ENCODE measurements at places on chromosomes 2 and 18.

DNA sequence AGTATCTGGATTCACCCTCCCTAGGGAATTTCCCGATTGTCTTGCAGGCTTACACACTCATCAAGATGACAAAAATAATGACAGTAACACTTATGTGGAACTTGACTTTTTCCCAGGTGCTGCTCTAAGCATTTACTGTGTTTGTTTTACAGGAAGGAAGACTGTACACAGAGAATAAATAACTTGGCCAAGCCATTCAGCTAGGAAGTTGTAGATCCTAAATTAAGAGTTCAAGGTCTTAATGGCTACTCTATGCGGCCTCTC is 549 bp upstream of the DPP4 start:
- DNase-seq: no peak

- DNase-seq: no peak
Observed at GRCh38 chr2:131431336-131431735, 44.6 kb upstream of the TUBA3D start.

GRCh38 chr2:10906926-10907625 is 4.7 kb upstream of the KCNF1 start:
- no peak for DNase-seq

DNA sequence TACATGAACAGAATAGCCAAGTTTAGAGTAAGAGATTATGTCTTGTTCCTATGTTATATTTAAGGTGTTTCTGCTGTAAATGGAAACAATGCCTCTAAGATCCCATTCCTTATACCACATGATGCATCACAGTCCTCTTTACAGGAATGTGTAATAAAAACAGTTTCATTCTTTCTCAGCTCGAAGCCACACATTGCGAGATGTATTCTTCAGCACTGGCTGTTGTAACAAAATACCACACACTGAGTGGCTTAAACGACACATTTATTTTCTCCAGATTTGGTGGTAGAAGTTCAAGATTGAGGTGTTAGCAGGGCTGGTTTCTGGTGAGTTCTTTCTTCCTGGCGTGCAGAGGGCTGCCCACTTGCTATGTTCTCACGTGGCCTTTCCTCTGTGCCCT is 246.2 kb downstream of the SOCS6 start:
- no peak for DNase-seq

DNA sequence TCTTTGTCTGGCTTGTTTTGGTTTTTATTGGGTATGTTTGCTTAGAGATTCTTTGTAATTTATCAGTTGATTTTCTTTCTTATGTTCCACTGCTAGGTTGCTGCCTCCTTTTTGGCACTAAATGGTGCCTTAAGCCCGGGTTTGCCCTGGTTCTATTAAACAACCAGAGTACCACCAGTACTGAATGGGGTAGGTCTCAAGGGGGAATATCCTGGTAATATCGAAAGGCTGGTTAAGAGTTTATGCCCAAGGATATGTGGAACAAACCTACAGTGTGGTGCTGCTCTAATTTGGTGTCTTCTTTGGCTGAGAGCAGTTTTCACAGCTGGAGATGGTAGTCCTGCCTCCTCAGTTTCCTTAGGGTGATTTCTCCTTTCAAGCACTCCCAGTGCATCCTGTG is 76.5 kb downstream of the SEMA4F start:
- no peak for DNase-seq

DNA sequence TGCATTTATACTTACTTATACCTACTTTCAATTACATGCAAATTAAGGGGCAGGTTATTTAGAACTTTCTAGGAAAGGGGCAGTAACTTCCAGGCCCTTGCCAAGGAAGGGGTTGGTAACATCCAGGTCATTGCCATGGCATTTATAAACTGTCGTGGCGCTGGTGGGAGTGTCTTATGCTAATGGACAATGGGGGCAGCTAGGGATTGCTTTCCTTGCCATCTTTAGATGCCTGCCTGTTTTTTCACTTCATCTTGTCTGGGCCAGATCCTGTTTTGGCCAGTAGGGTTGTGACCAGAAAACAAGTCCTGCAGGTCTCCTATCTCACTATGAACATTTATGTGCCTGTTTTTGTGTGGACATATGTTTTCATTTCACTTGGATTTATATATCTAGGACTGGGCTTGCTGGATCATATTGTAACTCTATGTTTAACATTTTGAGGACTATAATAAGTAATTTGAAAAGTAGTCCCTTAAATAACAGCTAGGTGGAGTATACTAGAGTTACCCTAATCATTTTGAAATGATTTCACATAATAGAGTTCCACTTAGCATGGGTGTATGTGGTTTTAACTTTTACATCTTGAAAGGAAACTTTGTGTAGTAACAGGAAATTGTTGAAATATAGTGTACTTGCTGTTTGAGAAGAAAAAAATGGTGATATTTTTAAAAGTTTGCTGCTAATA is 56.1 kb downstream of the LCLAT1 start:
- DNase-seq: no peak

- no peak for DNase-seq
Observed at GRCh38 chr2:12291303-12291702, 425.4 kb upstream of the TRIB2 start.

DNA sequence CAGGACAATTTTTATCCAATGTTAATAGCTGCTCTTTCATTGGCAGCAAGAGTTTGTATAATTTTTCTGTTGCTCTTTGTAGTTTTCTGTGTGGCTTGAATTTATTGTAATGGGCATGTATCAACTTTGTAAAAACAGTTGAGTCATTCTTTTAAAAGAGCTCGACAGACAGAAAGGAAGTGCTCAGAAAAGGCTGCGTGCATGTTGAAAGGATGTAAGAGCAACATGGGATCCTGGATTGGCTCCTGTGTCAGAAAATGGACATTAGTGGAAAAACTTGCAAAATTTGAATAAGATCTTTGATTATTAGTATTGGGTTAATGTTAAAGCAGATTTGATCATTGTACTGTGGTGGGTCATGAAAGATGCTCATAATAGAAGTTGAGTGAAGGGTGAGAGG is 93.3 kb upstream of the CDC42EP3 start:
- DNase-seq: no peak

GRCh38 chr18:50649821-50650220 is 89.9 kb downstream of the MAPK4 start:
- peak; percentile 82 for DNase-seq

GRCh38 chr2:239753401-239753837 is 271.7 kb downstream of the NDUFA10 start:
- DNase-seq: no peak

- DNase-seq: no peak
Observed at GRCh38 chr2:209821806-209822205, 50.2 kb downstream of the UNC80 start.
